IPS-NIHi11 (cell line): ENCODE measurements at places on chromosomes 16 and 17.

GRCh38 chr17:27938864-27939263 lies 45.7 kb upstream of the LYRM9 start:
- DNase-seq, result no peak

- no peak for DNase-seq
Measured at GRCh38 chr16:10497132-10498101, 83.0 kb downstream of the EMP2 start.

GRCh38 chr17:50148226-50149090 lies 2.0 kb downstream of the PPP1R9B start:
- DNase-seq, result peak; percentile 57

GRCh38 chr16:82936941-82937551 lies 310.3 kb downstream of the CDH13 start:
- no peak for DNase-seq

GRCh38 chr16:17199135-17199534 lies 271.6 kb downstream of the XYLT1 start:
- DNase-seq, result no peak
